NCI-H774 (cell line): ENCODE measurements at places on chromosomes 1 and 21.

- DNase-seq, result no peak
Observed at GRCh38 chr1:13462682-13463081, 51.1 kb downstream of the LRRC38 start.

DNA sequence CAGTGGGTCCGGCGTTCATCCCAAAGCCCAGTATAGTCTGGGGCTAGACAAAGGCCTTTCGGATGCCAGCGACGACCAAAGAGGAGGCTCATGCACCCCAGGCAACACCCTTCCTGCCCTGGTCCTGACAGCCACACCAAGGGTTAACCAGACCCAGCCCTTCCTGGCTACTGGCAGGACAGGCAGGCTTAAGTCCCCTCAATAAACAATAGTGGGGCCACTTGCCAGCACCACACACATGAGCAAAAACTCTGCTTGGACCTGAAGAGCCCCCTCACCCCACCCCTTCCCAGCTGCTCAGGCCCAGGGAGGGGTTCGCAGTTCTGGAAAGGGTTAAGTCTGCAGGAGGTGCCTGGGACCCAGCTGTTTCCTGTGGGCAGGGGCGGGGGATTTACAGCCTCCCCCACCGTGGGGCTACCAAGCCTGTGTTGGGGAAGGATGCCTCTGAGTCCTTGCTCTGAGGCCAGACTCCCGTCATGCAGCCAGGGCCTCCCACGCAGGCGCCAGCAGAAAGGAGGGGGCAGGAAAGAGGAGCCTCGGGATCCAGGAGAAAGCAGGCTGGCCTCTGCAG lies 18.2 kb downstream of the PHLDA3 start:
- DNase-seq, result no peak

GRCh38 chr1:96329121-96329520 lies 392.5 kb upstream of the PTBP2 start:
- DNase-seq, result no peak

DNA sequence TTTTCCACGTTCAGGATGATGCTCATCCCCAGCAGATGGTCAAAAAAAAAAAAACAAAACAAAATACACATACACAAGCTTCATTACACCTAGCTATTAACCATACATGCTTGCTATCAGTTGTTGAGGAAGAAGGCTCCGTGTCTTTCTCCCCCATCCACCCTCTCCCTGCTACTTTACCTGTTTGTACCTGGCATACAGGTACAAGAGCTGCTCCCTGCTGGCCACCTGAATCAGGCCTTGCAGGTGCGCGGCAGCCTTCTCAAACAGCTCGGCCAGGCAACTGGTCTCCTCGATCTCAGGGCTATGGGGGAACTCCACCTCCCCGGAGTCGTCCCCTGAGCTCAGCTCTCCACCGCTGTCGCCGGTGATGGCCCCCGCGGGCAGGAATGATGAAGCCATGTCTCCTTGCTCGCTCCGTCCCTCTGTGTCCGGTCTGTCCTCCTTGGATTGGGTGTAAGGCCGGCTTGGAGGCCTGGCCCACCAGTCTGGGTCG lies 464 bp downstream of the ACBD6 start:
- peak; percentile 75 for DNase-seq

DNA sequence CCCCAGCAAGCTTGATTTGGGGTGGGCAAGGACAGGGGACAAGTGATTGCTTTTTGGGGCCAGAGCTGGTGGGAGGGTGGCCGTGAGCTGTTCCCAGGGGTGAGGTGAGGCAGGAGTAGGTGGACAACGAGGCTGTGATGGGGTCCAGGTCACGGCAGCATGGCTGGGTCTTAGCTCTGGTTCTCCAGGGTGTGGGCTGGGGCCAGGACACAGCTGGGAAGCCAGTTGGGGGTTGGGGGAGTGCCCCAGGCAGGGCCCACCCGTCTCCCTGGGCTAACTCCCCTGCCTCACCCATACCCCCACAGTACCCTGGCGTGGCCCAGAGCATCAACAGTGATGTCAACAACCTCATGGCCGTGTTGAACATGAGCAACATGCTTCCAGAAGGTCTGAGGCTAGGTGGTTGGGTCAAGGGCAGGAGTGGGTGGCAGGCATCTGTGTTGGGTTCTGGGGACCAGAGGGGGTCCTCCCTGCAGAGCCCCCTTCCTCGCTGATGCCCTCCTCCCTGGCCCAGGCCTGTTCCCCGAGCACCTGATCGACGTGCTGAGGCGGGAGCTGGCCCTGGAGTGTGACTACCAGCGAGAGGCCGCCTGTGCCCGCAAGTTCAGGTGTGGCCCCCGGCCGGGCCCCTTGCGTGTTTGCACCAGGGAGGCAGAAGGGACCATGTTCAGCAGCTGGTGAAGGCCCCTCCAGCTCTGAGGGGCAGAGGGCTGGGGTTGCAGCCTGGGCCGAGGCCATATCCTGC lies 43.3 kb downstream of the COQ8A start:
- no peak for DNase-seq

- DNase-seq, result no peak
Observed at GRCh38 chr21:14591882-14592281, 45.8 kb upstream of the SAMSN1 start.

DNA sequence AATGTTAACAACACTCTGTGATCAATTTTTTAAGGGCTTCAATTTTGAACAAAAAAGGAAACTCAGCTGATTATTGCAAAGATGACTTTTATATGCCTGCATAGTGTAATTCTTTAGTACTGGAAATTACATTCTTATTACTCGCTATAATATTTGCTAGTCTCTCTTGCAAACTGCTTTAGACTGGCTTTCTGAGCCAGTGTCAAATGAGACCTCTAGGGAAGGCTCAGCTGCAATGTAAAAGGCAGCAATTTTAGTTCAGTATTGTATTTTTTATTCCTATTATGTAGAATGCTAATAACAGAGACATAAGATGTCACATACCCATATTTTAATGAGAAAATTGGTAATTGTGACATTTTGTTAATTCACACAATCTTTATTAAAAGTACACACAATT lies 338.1 kb upstream of the LYPLAL1 start:
- DNase-seq, result no peak

DNA sequence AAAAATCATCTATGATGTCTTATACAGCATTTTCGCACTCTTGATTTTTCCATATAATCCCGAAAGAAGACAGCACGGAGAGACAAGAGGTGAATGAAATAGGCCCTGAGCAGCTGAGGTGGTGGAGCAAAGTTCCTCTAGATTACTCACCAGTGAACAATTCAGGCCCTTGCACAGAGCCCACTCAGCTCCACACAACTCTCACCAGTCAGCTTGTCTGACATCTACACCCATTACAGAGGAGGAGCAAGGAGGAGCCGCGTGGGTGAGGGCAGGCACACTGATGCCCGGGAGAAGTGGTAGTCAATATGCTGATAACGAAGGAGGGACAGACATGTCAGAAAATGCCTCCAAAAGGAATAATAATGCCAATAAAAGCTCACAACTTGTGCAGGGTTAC lies 59.9 kb downstream of the DNM3 start:
- DNase-seq, result no peak

DNA sequence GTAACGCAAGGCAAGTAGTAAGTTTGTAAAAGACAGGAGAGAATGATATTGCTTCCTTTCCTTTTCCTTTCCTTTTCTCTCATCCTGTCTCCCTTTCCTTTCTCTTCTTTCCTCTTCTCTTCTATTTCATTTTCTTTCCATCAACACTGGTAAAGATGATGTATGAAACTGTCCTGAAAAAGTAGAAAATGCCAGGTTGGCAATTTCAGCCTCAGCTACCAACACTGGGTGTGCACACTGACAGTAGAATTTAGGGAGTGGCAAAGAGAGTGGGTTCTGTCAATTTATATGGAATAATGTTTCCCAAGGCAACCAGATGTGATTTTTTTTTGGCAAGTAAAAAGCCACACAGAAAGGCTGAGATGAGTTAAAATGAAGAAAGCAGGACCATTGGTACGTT lies 155.7 kb upstream of the ZRANB2 start:
- no peak for DNase-seq

GRCh38 chr1:203424861-203425662 lies 50.5 kb upstream of the PRELP start:
- no peak for DNase-seq

DNA sequence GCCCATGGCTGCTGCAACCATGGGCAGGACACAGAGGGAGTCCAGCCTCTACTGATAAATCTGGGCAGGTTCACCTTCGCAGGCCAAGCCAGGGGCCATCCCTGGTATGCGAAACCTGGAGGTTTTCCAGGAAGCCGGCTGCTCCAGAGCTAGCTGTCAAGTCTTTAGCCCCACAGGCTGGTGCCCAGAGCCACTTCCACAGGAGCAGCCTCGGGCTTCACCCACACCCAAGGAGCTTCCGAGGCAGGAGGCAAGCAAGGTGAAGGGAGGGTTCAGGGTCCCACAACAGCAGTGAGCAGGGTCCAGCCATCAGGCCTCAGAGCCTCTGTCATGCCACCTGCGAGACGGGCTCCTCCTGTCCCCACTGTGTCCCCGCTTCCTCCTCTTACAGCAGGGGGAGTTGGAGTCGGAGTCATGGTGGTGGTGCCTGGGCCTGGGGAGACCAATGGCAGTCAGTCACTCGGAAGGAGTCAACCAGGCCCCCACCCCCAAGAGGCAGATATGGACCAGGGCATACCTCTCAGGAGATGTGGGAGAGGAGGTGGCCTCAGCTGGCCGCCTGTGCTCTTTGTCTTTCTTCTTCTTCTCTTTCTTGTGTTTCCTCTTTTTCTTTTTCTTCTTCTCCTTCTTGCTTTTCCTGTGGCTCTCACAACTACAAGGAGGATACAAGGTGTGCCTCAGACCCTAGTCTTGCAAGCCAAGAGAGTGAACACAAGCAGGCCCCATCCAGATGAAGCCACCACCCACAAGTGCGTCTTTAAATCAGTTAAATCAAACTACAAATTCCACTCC lies 2.1 kb downstream of the C1orf35 start:
- no peak for DNase-seq
